ENCODE measurements at places on chromosomes 4 and X.

DNA sequence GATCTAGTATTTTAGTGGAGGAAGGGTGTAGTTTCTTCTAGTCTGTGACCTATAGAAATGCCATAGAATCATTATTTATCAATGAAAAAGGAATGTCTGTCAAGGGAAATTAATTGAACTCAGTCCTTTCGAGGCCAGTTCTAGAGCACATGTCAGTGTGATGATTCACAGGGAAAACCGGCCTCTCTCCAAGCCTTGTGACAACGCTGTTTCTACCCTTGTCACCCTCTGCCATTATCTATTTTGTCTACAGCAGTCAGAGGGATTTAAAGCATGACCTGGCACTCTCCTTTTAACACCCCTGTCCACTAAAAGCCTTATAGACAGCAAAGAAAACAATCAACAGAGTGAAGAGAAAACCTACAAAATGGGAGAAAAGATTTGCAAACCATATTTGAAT, 119.8 kb downstream of the DRD5 start:
- no peak for DNase-seq

DNA sequence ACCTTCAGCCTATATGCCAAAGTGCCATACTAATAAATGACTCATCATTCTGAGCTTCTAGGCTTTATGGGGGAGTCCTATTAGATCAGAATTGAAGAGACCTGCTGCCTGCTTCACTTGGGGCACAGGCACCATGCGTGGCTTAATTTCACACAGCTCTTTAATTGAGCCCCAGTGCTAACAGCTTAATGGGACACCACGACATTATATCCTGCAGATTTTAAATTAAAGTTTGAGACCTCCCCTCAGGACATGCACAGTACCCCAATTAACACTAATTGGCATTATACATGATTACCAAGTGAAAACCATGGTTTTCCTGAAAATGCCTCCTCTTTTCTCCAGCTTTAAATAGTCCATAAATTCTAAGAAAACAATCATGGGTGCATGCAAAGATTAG, 6.8 kb downstream of the C1QTNF7 start:
- DNase-seq: no peak

GRCh38 chr4:84916227-84916626, 50.3 kb downstream of the WDFY3 start:
- no peak for DNase-seq

GRCh38 chrX:134186362-134187121, 50.4 kb upstream of the CCDC160 start:
- no peak for DNase-seq

DNA sequence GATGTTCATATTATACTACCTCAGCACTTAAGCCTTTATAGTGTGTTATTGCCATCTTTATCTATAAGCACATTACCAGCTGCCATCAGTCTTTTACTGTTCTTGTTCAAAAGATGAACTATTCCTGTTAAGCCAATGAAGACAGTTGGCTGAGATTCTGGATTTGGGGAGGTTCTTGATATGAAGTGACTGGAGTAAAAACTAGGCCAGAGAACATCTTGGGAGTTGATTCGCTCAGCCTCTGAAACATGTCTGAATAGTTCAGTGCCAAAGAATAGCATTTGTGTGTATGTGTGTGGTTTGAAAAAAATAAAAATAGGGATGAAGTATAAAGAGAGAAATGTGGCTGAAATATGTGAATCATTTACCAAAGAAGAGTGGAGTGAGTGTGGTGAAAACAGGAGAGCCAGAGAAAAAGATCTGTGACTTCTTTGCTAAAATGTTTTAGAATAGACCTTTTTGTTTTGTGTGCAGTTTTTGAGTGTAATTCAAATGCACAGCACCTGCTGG, 15.2 kb downstream of the EXOC1 start:
- no peak for DNase-seq

GRCh38 chrX:83934220-83934619, 73.3 kb downstream of the CYLC1 start:
- DNase-seq: no peak

- no peak for DNase-seq
Measured at GRCh38 chr4:127631420-127631819, 1.3 kb upstream of the INTU start.

GRCh38 chr4:144738649-144739048, 92.7 kb downstream of the HHIP start:
- DNase-seq: no peak

DNA sequence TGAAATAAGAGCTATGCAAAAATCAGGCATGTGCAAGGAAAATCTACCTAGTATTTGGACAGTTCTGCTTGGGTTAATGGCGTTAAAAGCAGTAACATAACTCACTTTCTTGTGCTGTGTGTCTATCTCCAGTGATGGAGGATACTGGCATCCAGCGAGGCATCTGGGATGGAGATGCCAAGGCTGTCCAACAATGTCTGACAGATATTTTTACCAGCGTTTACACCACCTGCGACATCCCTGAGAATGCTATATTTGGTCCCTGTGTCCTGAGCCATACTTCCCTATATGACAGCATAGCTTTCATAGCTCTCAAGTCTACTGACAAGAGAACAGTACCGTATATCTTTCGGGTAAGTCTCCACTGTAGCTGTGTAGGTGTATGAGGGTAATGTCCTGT, 2.6 kb downstream of the PRDM8 start:
- no peak for DNase-seq

DNA sequence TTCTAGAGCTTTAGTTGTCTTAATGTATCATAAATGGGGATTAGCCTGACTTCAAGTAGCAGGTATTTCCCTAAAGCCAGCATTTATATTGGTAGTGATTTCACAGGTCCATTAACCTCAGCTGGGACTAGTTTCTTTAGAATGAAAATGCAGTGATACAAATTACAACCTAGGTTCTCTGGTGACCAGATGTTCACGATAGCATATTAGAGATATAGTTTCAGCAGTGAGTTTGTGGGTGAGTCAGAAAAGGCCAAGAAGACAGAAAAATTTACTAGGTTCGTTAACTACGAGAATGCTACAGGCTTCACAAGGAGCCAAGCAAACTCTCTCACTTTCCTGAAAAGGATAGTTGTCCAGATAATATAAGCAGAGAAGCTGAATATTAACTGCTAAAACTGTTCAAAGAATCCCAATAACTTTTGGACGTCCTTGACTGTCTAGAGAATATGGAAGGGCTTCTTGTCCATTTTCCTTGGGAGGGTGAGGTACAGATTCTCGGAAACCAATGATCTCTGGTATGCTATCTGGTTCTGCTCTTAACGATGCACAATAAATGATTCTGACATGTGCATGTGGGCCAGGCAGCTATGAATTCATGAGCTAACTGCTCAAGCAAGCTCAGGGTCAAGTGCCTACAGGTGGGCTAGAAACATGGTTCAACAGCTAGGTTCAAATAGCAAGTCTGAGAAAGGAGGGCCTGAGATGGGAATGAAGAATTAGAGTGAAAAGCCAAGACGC, 6.0 kb upstream of the SPCS3 start:
- no peak for DNase-seq

DNA sequence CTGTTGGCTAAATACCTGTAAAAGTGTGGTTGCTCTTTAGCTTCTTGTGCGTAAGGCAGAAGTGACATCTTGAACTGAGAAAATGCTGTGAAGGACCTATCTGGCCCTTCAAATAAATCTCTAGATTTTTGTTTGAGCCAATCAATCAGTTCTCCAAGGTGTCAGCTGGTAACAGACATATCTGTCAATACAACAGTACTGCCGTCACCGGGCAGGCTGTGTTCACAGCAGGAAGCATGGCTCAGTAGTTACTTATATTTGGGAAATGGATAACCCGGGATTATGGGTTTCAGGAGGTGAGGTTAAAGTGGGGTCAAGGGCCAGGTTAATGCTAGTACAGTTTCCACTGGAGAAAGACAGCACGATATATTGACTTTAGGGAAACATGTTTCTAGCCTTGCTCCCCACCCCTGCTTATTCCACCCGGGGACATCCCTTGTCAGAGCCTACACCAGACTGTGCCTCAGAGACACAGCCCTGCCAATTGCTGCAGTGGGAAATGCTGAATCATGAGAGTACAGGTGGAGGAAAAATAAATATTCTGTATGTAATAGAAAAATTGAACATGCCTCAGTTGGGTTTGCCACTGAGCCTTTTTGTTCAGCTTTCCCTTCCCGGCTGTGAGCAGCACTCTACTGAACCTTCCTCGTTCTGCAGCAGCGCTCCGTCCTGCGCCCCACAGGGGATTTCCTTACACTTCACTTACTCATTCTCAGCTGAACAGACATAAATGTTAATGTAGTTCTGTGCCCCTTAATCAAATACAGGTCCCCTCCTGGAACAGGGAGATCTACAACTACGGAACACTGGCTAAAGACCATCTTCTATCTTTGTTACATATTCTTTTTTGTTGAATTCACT, 121.1 kb downstream of the MGST2 start:
- DNase-seq: no peak

GRCh38 chr4:166091912-166092510, 219.0 kb downstream of the TLL1 start:
- DNase-seq: no peak

DNA sequence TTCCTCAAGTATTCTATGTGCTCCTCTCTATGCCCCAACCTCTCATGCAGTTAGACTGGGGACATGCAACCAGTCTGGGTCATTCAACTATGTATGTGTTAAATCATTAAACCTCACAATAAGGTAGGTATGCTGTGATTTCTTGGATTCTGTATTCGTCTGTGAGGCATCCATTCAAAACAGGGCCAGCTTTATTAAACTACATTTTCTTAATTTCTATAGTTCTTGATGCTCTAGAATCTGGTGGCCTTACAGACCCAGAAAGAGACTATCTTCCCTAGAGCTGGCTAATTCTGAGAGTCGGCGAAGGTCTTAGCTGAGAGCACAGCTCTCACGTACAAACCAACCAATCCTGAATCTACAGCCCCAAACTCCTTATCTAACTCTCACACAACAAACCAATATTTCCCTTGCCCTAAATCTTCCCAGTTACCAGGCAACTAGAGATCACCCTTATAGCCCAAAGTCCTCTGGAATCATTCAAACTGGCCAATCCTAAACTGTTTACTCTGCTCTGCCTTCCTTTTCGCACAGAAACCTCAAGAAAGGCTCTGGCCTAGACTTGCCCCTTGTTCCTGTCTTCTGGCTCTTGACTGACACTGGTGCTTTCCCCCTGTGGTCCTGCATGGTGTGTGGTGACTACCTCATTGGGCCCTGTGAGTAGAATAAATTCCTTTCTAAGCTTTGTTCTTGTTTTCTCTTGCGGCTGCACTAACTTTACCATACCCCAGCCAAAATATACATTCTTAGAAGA, 203.5 kb upstream of the TET2 start:
- DNase-seq: no peak

- no peak for DNase-seq
Measured at GRCh38 chrX:65744965-65745364, 77.5 kb downstream of the MSN start.

- no peak for DNase-seq
Measured at GRCh38 chr4:35739308-35739707, 505.0 kb downstream of the ARAP2 start.

- DNase-seq: no peak
Measured at GRCh38 chr4:10321931-10322330, 135.3 kb downstream of the ZNF518B start.

DNA sequence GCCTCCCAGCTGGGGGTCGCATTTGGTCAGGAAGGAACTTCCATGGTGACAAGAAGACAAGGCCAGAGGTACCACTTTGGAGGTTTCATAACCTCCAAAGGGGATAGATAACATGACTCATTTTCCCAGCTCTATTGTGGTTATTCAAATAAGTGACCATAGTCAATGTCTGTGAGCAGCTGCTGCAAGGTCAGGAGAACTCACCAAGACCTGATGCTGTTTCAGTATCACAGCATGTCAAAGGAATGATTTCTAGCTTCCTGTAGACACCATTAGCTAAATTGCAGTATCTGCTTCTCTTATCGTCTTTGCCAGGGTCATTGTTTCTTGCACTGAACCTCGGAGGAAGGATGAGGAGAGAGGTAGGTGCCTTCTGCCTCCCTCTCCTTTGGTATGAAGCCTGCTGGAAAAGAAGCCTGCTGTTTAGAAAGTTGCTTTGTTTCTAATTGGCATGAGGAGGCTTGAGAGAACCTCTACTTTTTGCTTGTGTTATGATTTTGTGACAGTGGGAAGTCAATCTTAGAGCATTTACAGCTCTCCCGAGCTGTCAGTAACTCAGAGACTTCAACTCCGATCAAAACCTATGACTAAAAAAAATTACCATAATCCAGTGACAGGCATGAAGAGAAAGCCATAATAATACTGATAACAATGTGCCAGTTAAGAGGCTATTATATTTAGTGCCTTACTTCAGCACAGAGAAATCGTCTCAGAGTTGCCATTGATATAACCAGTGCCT, 38.0 kb upstream of the GATB start:
- DNase-seq: no peak

- no peak for DNase-seq
Measured at GRCh38 chr4:163694385-163694784, 199.9 kb downstream of the TMA16 start.

- DNase-seq: no peak
Measured at GRCh38 chr4:122450847-122451246, 5.7 kb downstream of the IL2 start.

DNA sequence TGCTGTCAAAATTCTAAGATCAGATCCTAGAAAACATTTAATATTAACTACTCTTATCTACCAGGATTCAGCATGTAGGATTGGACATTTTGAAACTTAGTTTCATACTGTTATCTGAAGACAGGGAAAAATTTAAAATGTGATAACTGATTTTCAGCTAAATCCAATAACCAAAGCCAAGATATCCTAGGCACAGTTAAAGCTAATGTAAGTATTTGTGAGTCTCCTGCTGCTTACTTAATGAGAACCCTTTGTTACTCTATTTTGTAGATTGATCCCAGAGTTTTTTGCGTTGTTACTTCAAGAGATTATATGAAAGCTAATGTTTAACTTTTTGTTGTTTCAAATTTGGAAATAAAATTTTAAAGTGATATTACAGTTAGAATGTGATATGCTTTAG, 2.0 kb downstream of the CPE start:
- no peak for DNase-seq

DNA sequence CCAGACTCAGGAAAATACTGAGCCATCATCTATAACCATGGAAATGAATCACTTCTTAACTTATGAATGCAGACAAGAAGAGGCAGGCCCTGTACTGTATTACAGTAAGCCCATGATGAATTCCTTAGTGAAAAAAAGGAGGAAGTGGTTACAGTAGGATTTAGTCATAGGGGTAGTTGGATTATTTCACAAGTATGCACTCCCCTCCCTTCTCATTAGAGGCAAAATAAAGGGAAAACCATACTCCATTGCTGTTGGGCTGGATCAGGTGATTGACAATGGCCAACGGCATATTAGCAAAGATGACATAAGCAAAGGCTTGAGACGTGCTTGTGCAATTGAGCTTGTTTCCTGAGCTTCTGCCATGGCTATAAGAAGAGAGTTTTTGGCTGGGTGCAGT, 181.1 kb upstream of the PRPS2 start:
- DNase-seq: no peak
